Large intestine (tissue), 12 donors: ENCODE measurements at places on chromosomes 13 and 19.

DNA sequence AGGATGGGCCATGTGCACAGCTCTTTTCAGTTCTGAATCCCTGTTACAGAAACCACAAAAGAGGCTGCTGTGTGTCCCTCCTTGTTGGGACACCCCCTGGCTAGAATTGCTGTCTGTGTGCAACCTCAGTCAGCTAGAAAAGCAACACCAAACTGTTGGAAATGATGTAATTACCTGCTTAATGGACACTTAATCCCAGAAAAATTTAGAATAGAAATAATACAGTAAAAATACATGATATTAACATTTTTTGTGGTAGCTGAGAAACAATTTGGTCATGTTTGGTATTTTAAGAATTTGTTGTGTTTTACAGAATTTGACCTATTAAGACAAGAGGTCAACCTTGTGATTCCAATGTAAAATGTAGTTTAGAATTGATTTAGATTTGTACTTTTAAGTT is 46.8 kb downstream of the FAM124A start:
- H3K36me3 ChIP-seq = no peaks in the 10 kb centered on the region
- no peak for DNase-seq
- H3K27me3 ChIP-seq = no peaks in the 10 kb centered on the region
- no peak overlapping the region for H3K4me3 ChIP-seq

GRCh38 chr19:3359919-3360420 is 6.4 kb upstream of the NFIC start:
- peaks cover 19% of the 10 kb centered on the region for H3K4me1 ChIP-seq
- peaks cover 68% of the 10 kb centered on the region for H3K27me3 ChIP-seq
- peak overlapping the region; percentile 29 for H3K27ac ChIP-seq
- H3K4me3 ChIP-seq = peak overlapping the region; percentile 54

- H3K27me3 ChIP-seq = peaks cover 25% of the 10 kb centered on the region
- no peak overlapping the region for H3K27ac ChIP-seq
- H3K36me3 ChIP-seq = no peaks in the 10 kb centered on the region
- DNase-seq = peak; percentile 66
- no peak overlapping the region for H3K4me3 ChIP-seq
These were observed 3.5 kb downstream of the ANGPTL4 start for GRCh38 chr19:8367327-8368001.

DNA sequence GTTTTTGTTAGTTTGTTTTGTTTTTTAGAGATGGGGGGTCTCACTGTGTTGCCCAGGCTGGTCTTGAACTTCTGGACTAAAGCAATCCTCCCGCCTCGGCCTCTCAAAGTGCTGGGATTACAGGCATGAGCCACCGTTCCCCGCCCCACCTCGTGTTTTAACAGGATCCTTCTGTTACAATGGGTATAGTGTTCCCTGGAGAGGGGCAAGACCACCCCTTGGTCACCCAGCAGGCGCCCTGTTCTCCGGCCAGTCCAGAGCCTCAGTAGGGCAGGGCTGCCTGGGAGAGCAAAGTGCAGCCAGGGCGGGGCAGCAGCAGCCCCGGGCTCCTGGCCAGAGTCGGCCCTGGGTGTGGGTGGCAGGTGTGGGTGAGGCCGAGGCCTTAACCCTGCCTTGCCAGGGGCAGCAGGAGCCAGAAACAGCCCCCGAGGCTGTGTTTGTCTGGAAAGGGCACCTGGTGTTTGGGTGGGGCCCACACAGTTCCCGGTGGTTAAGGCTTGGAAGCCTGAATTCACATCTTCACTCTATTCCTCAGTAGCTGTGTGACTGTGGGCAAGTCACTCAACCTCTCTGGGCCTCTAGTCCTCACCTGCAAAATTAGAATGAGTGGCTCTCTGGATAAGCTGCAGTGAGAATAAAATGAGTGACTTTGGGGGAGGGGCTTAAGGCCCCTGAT is 7.2 kb downstream of the VASP start:
- H3K4me3 ChIP-seq = no peak overlapping the region
- peak overlapping the region; percentile 38 for H3K27ac ChIP-seq
- no peaks in the 10 kb centered on the region for H3K27me3 ChIP-seq
- H3K4me1 ChIP-seq = peaks cover 28% of the 10 kb centered on the region

- no peaks in the 10 kb centered on the region for H3K4me1 ChIP-seq
- no peaks in the 10 kb centered on the region for H3K27me3 ChIP-seq
- no peak for DNase-seq
- H3K4me3 ChIP-seq = no peak overlapping the region
- H3K27ac ChIP-seq = no peak overlapping the region
- H3K36me3 ChIP-seq = no peaks in the 10 kb centered on the region
These were observed 239.1 kb downstream of the KLF12 start for GRCh38 chr13:73894995-73895571.

DNA sequence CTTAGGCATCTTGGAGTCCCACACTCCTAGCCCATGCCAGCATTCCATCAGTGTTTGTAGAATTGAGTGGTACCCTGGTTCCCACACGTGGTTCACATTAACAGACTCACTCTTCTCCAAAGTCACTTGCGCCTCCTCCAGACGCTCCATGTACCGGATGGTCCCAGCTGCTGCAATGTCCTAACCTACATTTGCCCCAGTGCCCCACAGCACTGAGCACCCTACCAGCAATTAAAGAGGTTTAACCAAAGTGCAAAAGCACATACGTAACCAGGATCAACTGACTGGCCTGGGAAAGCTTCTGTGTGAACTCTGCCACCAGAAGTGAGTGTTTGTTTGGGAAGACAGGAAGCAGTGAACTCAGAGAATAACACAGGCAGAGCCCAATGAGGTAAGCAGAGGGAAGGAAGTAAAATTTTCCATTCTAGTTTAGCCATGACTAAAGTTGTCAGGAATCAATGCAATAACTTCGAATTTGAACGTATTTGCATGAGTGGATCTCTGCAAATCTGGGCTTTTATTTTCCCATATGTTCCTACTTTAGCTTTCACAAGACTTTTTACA is 7.3 kb upstream of the MEDAG start:
- H3K27me3 ChIP-seq = peaks cover 22% of the 10 kb centered on the region
- H3K36me3 ChIP-seq = no peaks in the 10 kb centered on the region
- no peaks in the 10 kb centered on the region for H3K4me1 ChIP-seq
- no peak overlapping the region for H3K27ac ChIP-seq
- DNase-seq = peak; percentile 40

- H3K27me3 ChIP-seq = no peaks in the 10 kb centered on the region
- no peak overlapping the region for H3K27ac ChIP-seq
- no peak overlapping the region for H3K4me3 ChIP-seq
- peaks cover 10% of the 10 kb centered on the region for H3K4me1 ChIP-seq
These were observed 500.9 kb downstream of the GPC6 start for GRCh38 chr13:93727211-93728141.

- H3K36me3 ChIP-seq = peaks cover 28% of the 10 kb centered on the region
- peaks cover 21% of the 10 kb centered on the region for H3K4me1 ChIP-seq
- H3K27ac ChIP-seq = peak overlapping the region; percentile 93
- H3K27me3 ChIP-seq = no peaks in the 10 kb centered on the region
These were observed 3.7 kb downstream of the WDR83 start for GRCh38 chr19:12670159-12670928.

DNA sequence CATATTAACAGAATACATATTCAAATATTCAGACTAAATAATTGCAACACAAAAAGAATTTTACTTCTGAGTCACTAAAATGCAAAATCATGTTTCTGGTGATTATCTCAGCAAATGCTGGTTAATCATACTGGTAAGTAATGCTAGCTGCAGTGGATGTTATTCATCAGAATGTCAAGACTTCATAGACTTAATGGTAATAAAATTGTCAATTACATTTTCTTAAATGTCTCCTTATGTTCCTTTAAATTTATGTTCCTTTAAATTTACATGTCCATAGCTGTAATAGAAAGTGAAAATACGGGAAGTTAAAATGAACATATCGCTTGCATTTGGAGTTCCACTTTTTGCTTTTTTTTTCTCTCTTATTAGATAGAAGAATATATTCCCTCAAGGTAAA is 853.0 kb downstream of the SLITRK6 start:
- H3K36me3 ChIP-seq = no peaks in the 10 kb centered on the region
- no peak for DNase-seq
- no peak overlapping the region for H3K27ac ChIP-seq
- no peak overlapping the region for H3K4me3 ChIP-seq
- H3K27me3 ChIP-seq = no peaks in the 10 kb centered on the region

DNA sequence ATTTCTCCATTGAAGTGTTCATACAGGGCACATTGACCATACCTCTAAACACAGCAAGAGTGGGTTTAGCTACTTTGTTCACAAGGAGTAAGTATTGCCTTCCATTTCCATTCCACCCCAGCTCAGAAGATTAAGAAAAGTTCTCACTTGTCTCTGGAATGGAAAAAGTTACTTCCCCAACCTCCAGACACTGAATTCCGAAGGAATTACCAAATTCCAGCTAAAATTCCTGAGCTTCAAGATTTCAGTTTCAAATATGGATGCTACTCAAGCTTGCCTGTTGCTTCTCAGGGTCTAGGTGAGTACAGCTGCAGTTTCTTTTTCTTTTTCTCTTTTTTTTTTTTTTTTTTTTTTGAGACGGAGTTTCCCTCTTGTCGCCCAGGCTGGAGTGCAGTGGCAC is 33.6 kb downstream of the TEX26 start:
- H3K27me3 ChIP-seq = peaks cover 6% of the 10 kb centered on the region
- no peaks in the 10 kb centered on the region for H3K4me1 ChIP-seq
- H3K4me3 ChIP-seq = no peak overlapping the region
- DNase-seq = no peak
- no peak overlapping the region for H3K27ac ChIP-seq
- H3K36me3 ChIP-seq = no peaks in the 10 kb centered on the region

DNA sequence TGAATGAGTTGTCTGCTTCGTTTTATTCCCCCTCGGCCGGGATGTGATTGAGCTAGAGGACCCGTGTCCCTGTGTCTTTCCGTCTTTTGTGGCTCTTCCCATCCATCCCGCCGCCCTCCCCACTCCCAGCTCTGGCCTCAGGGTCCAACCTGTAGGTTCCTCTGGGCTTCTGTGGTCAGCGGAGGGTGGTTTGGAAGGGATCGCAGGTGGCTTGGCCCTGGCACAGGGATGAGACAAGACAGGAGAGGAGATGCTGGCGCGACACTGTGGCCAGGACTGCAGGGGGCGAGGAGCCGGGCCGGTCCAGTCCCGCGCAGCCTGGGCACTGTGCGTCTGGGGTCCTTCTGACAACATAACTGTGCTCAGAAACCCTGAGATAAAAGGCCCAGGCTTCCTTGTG is 2.0 kb downstream of the EVI5L start:
- peaks cover 6% of the 10 kb centered on the region for H3K27me3 ChIP-seq
- no peaks in the 10 kb centered on the region for H3K36me3 ChIP-seq
- no peak for DNase-seq
- peaks cover 12% of the 10 kb centered on the region for H3K4me1 ChIP-seq

GRCh38 chr13:109384491-109385241 is 401.7 kb downstream of the IRS2 start:
- H3K4me1 ChIP-seq = no peaks in the 10 kb centered on the region
- H3K4me3 ChIP-seq = no peak overlapping the region
- H3K27ac ChIP-seq = no peak overlapping the region
- H3K27me3 ChIP-seq = no peaks in the 10 kb centered on the region

- no peaks in the 10 kb centered on the region for H3K36me3 ChIP-seq
- no peak overlapping the region for H3K4me3 ChIP-seq
- H3K27me3 ChIP-seq = peaks cover 15% of the 10 kb centered on the region
- H3K27ac ChIP-seq = no peak overlapping the region
These were observed 13.7 kb downstream of the FAM124A start for GRCh38 chr13:51235756-51236490.

GRCh38 chr19:7917267-7918061 is 2.7 kb upstream of the SNAPC2 start:
- H3K27me3 ChIP-seq = peaks cover 55% of the 10 kb centered on the region
- DNase-seq = peak; percentile 66

DNA sequence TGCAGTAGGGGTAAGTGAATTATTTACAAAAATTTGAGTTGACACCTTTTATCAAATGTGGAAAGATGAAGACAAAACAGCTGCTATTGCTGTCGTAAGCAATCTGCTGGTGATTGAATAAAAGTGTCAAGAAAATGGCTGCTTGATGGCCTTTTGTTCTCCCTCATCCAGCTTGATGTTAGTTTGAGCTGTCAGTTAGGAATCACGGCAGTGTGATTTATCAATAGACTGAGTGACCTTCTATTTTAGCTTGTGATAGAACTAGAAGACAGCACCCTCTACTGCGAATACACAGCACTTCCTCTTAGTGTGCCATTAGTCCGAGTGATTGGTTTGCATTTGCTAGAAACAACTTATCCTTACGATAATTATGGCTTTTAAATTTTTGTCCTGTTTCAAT is 76.3 kb downstream of the MZT1 start:
- no peak overlapping the region for H3K4me3 ChIP-seq
- no peaks in the 10 kb centered on the region for H3K4me1 ChIP-seq
- no peaks in the 10 kb centered on the region for H3K36me3 ChIP-seq
- no peak for DNase-seq

DNA sequence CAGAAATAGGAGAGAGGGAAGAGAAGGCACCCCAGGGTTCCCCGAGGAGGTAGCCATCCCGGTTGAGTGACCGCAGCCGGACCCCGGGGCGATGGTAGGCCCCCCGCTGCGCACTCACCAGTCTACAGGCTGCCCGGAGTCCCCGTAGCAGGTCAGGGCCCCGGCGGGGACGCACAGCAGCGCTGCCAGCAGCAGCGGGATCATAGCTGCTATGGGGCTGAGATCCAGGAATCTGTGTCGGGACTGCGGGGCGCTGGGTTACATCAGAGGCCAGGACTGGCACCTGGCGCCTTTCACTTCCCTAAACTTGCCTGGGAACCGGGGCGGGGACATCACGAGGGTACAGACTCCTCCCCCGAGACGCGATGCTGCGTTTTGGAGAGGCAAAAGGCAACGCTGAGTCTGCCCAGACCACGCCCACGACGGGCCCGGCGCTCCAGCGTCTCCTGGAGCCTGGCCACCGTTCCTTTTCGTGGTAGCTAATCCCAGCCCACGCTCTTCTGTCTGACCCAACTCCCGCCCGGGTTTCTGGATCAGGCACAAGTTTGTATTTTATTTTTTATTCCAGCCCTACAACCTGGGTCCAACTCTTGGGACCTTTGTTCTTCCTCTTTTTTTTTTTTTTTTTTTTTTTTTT is at the start of gene DNASE2:
TSS of gene DNASE2 (minus strand) at position 278 of the 637 bp plus-strand sequence. CDS start at position 204, 74 bp downstream.
- H3K4me1 ChIP-seq = peaks cover 5% of the 10 kb centered on the region
- H3K27me3 ChIP-seq = peaks cover 42% of the 10 kb centered on the region
- peak; percentile 70 for DNase-seq

DNA sequence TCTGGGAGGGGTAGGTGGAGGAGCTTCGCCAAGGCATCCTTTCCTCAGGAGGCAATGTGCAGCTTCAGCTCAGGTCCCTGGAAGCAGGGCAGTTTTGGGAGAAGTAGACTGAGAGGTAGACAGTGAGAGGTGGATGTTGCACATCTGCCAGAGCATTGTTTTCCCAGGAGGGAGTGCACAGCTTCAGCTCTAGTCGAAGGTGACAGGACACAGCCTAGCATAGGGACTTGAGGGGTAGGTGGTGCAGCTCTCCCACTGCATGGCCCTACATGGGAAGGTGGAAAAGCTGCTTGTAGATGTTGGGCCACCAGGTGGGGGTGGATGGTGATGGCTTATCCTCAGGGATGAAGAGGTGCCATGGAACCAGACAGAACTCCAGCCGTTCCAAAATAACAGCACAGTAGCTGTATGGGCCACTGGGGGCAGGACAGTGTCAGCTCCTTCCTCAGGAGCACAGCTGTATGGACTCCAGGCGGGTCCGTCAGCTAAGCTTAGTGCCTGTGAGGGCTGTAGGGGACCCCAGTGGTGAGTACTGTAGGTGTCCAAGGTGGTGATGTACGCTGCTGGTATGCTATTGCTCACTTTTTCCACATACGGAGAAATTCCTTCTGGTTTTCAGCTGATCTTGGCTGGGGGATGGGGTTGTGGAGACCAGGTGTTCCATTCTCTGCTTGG is 17.4 kb upstream of the ZNF543 start:
- H3K27me3 ChIP-seq = no peaks in the 10 kb centered on the region
- no peaks in the 10 kb centered on the region for H3K4me1 ChIP-seq
- no peak overlapping the region for H3K4me3 ChIP-seq
- no peak overlapping the region for H3K27ac ChIP-seq
- H3K36me3 ChIP-seq = peaks cover 15% of the 10 kb centered on the region

- no peak overlapping the region for H3K4me3 ChIP-seq
- H3K27ac ChIP-seq = no peak overlapping the region
- DNase-seq = no peak
These were observed 56.1 kb upstream of the F7 start for GRCh38 chr13:113049521-113049941.
